Fibroblast of the aortic adventitia (primary cell): ENCODE measurements at places on chromosomes 4 and X.

DNA sequence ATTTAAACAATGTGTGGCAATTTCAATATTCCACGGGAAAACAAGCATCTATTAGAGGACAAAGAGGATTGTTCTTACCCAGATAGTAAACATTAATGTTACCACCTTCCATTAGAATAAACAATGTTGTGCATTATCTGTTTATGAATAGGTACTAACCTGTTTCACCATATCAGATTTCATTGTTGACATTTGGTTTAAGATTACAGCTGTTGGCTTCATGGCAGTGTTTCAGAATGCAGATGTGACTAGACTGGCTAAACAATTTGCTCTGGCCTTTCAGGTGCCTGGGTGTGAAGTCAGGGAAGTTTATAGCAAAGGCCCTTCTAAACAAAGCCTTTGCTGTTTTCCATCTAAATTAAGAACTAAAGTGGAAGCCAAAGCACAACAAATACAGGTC lies 464.7 kb upstream of the FAM47C start:
- no peak for DNase-seq

GRCh38 chr4:168259096-168259495 lies 59.5 kb downstream of the DDX60 start:
- DNase-seq = no peak

- no peak for DNase-seq
Observed at GRCh38 chrX:17065100-17065499, 118.6 kb downstream of the REPS2 start.

- no peak for DNase-seq
Observed at GRCh38 chr4:146063143-146063542, 112.4 kb upstream of the LSM6 start.

- DNase-seq = peak; percentile 61
Observed at GRCh38 chrX:136162827-136163570, 15.7 kb downstream of the FHL1 start.

DNA sequence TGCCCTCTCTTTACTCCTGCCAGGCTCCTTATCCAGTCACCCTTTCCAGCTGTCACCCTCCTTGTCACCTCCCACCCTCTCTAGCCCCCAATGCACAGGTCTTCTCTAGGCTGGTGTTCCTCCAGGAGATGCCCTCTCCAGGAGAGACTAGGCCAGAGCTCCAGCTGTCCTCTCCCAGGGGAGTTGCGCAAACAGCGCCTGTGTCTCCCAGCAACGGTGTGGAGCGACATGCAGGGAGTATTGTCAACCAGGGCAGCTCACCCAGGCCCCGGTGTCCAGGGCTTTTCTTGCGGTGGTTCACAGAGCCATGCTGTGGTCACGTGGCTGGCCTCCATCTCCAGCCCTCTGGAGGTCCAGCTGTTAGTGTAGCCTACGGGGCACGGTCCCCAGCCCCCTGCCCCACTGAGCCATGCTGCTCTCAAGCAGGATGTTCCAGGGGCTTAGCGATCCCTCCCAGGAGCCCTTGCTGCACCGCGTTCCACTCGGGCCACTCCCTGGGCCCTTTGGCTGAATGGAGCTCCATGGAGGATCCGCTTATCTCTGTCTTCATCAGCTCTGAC lies 34.8 kb downstream of the CCNQ start:
- DNase-seq = no peak

DNA sequence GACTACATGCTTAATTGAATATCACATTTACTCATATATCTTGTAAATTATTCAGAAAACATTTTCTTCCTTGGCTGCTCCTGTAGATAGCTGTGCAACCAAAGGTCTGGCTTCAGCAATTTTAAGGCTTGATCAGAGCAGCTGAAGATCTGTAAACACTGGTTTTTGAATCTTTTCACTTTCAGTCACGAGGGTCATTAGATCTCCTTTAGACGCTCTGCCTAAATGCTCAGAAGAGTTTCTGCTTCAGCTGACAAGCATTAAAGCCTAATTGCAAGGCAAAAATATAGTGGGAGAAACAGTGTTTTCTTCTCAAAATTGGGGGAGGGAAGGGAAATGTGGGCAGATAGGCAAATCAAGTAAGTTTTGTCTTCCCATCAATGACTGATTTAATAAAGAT lies 25.7 kb downstream of the TRPC5 start:
- no peak for DNase-seq

DNA sequence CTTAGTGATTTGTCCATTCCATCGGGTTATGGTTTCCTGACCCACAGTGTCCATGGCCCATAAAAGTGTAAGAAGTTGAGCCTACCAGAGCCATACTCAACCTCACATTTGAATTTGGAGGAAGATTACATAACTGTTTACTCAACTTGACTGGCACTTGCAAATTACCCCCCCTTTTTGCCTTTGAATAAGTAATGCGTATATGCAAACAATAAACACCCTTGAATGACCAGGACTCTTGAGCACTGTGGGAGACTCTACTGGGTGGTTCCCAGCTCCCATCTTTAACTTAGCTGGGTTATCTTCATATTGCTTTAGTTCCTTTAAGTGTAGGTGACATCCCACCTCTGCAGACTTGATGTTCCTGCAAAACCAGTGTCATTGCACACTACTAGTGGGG lies 30.6 kb upstream of the STIM2 start:
- no peak for DNase-seq

- peak; percentile 86 for DNase-seq
Observed at GRCh38 chr4:80045786-80046185, 27.2 kb downstream of the ANTXR2 start.

- peak; percentile 88 for DNase-seq
Observed at GRCh38 chr4:66372706-66373105, 702.4 kb upstream of the EPHA5 start.

- DNase-seq = no peak
Observed at GRCh38 chrX:110692866-110693265, 102.8 kb downstream of the CHRDL1 start.

DNA sequence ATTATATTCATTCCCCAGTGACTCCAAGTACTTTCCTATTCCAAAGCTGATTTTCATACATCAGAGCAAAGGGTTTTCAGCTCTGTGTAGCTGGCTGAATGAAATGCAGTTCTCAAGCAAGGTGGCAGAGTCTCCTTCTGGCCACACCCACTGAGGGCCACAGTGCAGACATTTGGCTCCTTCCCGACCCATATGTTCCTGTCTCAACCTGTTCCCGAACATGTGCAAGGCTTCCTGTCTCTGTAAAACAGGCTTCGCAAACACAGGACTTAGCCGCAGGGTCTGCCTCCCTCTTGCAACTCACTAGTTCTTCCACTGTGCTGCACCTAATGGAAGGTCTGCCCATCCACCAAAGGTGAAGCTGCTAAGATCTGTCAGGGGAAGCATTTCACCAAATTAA lies 249.2 kb downstream of the MID1IP1 start:
- DNase-seq = no peak
